Peyer's patch (tissue), 4 donors: ENCODE measurements at places on chromosomes 3 and 15. TPM values are rescaled to one million over a fixed set of nuclear protein-coding genes. Genes with fewer than 3 reads are reported as not detected.

KCNMB3 gene
- total RNA-seq = 5.8 TPM

CLDN18 gene
- total RNA-seq = not detected

SKOR1 gene
- 2.0 TPM for total RNA-seq

SLC51A gene
- total RNA-seq = 172 TPM

SLC15A2 gene
- total RNA-seq = 0.53 TPM

SH3GL3 gene
- not detected for total RNA-seq

SERPINI2 gene
- total RNA-seq = 5.0 TPM

CNTN4 gene
- 31.1 TPM for total RNA-seq

CD80 gene
- total RNA-seq = 19.8 TPM

DUOXA1 gene
- total RNA-seq = not detected

PAQR5 gene
- 30.5 TPM for total RNA-seq

CAND2 gene
- total RNA-seq = 4.1 TPM

ITIH3 gene
- total RNA-seq = not detected

CLSTN2 gene
- 2.7 TPM for total RNA-seq

DUOX2 gene
- 2.6 TPM for total RNA-seq

C3orf20 gene
- not detected for total RNA-seq

TIMP4 gene
- 5.1 TPM for total RNA-seq

ROPN1B gene
- not detected for total RNA-seq

BCHE gene
- total RNA-seq = 0.67 TPM

CCR8 gene
- total RNA-seq = not detected

SH2D7 gene
- 7.7 TPM for total RNA-seq

TOPAZ1 gene
- not detected for total RNA-seq

AGTR1 gene
- total RNA-seq = not detected

KNG1 gene
- total RNA-seq = not detected

OIP5 gene
- total RNA-seq = not detected

SEMA3B gene
- total RNA-seq = 56.1 TPM

GOLGA6A gene
- total RNA-seq = not detected

PTH1R gene
- total RNA-seq = 5.6 TPM

IL12A gene
- total RNA-seq = 1.2 TPM

TRH gene
- total RNA-seq = not detected

C3orf49 gene
- not detected for total RNA-seq

ACKR2 gene
- 10.1 TPM for total RNA-seq

DCBLD2 gene
- 7.7 TPM for total RNA-seq

SLC25A38 gene
- 30.3 TPM for total RNA-seq

FILIP1L gene
- total RNA-seq = 69.3 TPM

PLSCR5 gene
- not detected for total RNA-seq

PLS1 gene
- total RNA-seq = 48.7 TPM

ERC2 gene
- not detected for total RNA-seq

CELF6 gene
- 1.8 TPM for total RNA-seq

TNNC1 gene
- not detected for total RNA-seq

CTXND1 gene
- not detected for total RNA-seq

ZDHHC23 gene
- total RNA-seq = 23.8 TPM

DALRD3 gene
- total RNA-seq = 49.5 TPM

TMEM115 gene
- 14.0 TPM for total RNA-seq

A4GNT gene
- not detected for total RNA-seq

SEMA3F gene
- total RNA-seq = 23.3 TPM

IGSF11 gene
- total RNA-seq = not detected

TP63 gene
- not detected for total RNA-seq

CHRNA3 gene
- 3.7 TPM for total RNA-seq

ZMYND10 gene
- total RNA-seq = not detected

NEIL1 gene
- total RNA-seq = 115 TPM

TMEM108 gene
- total RNA-seq = not detected

CLN6 gene
- 20.7 TPM for total RNA-seq

TF gene
- total RNA-seq = 2.4 TPM

ACTC1 gene
- not detected for total RNA-seq

TFRC gene
- total RNA-seq = 112 TPM

P2RY12 gene
- total RNA-seq = not detected

COL7A1 gene
- 24.1 TPM for total RNA-seq
